ENCODE measurements at places on chromosomes 2 and 18. TPM values are rescaled to one million over a fixed set of nuclear protein-coding genes. Genes with fewer than 3 reads are reported as not detected.

GRCh38 chr2:48906633-48907032, 151.1 kb upstream of the LHCGR start:
- DNase-seq = no peak

Gene ANKRD39
- 13.6 TPM for total RNA-seq

DNA sequence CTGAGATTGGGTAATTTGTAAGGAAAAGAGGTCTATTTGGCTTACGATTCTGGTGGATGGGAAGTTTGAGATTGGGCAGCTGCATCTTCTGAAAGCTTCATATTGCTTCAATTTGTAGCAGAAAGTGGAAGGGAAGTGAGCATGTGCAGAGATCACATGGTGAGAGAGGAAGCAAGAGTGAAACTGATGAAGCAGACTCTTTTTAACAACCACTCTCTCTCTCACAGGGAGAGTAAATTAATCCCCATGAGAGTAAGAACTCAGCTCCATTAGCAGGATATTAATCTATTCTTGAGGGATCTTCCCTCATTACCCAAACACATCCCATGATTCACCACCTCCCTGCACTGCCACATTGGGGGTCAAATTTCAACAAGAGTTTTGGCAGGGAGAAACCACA, 298.5 kb upstream of the CELF4 start:
- no peak for DNase-seq

GRCh38 chr18:13281406-13281805, 62.8 kb downstream of the LDLRAD4 start:
- no peak for DNase-seq

GRCh38 chr2:132884705-132885104, 214.7 kb upstream of the LYPD1 start:
- DNase-seq = no peak

Gene DOCK10
- 8.0 TPM for total RNA-seq

- DNase-seq = no peak
Measured at GRCh38 chr2:188884517-188884916, 89.7 kb upstream of the COL3A1 start.

- DNase-seq = no peak
Measured at GRCh38 chr2:173550143-173550542, 195.5 kb downstream of the CDCA7 start.

- DNase-seq = peak; percentile 17
Measured at GRCh38 chr2:101655702-101656422, 41.6 kb upstream of the MAP4K4 start.

DNA sequence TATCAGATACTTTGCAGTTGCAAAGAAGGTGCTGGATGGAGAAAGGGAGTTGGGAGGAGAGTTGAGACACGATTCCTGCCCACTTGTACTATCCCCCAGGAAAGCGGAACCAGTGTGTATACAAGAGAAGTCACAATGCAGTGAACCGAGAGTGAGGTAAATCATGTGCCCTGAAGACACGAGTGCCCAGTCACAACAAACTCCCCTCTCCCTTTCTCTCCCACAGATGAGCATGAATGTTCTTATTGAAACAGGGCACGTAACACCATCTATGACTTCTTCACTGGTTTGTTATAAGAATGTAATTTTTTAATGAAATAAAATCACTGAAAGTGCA, 155.7 kb downstream of the IRS1 start:
- DNase-seq = no peak

GRCh38 chr2:161152302-161152701, 7.9 kb upstream of the TANK start:
- DNase-seq = no peak

GRCh38 chr18:43525169-43525568, 247.9 kb upstream of the SYT4 start:
- DNase-seq = no peak

Gene ATL2
- 66.5 TPM for total RNA-seq

GRCh38 chr2:142223309-142223708, 92.5 kb upstream of the LRP1B start:
- no peak for DNase-seq

Gene ABCB11
- 9.2 TPM for total RNA-seq

DNA sequence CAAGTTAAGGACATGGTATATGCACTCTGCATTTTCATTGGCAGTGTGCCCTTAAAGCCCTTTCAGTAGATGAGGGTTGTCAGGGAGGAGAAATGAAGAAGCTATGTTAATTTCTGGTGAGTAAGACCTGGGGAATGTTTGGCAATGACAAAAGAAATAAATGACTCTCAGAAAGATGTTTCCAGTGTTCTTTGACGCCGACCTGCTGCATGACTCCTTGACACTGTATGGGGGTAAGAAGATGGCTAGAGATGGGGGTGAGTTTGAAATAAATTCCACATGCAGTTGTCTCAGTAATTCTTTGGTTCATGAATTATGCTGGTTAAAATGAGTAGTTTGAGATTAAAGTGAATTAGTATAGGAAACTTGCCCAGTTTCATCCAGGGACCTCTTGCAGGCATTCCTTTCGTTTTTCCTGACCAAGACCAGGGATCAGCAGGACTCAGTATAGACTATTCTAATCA, 5.9 kb downstream of the CCDC121 start:
- DNase-seq = no peak

DNA sequence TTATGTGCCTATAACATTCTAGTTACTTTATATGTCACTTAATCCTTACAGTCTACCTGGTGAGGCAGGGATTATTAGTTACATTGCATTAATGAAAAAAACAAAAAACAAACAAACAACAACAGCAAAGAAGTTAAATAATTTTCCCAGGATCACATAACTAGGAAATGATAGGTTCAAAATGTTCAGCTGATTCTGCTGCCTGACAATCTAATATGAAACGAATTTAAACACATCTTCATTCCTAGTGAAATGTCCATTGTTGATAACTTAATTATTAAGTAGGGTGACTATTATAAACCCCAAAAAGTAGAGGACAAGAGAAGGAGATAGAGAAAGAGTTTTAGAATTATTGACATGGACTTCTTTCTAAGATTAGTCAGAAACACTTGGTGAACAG, 22.6 kb downstream of the HOXD1 start:
- no peak for DNase-seq

Gene ZAP70
- total RNA-seq = 1.4 TPM

Gene AQP4
- 14.9 TPM for total RNA-seq

Gene GPR39
- total RNA-seq = 14.5 TPM

Gene IL1RN
- total RNA-seq = 4.3 TPM

GRCh38 chr2:233772583-233772982, 5.5 kb upstream of the MROH2A start:
- DNase-seq = no peak

Gene POTEC
- total RNA-seq = not detected

Gene VSNL1
- 12.1 TPM for total RNA-seq

- peak; percentile 9 for DNase-seq
Measured at GRCh38 chr18:37176621-37176934, 347.7 kb downstream of the KIAA1328 start.

DNA sequence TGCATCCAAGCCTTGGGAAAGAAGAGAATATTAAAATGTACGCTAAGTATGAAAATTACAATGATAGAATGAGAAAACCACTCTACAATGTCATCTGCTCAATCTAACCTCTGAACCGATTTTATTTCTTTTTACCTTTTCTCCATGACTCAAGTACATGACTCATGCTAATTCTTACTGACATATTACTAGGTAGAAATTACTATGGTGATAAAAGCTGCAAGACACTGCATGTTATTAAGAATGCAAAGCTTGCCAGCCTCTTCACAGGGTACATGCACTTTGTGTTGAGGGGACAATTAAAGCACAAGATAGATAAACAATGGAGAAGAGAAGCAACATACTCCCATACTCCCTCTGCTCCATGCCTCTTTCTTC, 20.7 kb downstream of the SFT2D3 start:
- no peak for DNase-seq

- peak; percentile 28 for DNase-seq
Measured at GRCh38 chr18:23384778-23385736, 68.0 kb upstream of the RIOK3 start.

DNA sequence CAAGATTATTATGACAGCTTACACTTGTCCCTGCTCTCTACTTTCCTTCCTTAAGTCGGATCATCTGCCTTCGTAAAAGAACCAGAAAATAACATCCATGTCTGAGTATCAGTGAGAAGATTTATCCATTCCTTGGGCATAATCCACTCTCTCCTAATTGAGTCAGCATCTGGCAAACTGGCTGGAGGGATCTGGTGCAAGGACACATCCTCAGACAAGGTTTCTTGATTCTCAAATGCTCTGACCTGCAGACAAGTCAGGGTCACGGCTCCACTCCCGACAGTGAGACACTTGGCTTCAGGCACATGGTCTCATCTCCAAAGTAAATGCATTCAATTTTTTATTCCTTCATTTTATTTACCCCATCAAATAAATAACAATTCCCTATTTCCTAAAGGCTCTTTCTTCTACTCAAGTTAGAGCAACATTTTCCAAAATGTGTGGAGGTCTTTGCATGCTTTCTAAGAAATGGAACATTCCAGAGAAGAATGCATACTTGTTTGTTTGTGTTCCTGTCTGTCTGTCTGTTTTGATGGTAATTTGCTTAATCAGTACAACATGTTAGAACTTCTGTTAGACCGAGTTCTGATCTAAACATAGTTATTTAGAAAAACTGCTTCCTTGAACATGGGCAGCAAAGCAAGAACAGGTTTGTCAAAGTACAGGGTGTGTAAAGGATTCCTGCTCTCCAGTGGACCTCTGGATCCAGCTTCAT, 246.9 kb downstream of the IRS1 start:
- no peak for DNase-seq

DNA sequence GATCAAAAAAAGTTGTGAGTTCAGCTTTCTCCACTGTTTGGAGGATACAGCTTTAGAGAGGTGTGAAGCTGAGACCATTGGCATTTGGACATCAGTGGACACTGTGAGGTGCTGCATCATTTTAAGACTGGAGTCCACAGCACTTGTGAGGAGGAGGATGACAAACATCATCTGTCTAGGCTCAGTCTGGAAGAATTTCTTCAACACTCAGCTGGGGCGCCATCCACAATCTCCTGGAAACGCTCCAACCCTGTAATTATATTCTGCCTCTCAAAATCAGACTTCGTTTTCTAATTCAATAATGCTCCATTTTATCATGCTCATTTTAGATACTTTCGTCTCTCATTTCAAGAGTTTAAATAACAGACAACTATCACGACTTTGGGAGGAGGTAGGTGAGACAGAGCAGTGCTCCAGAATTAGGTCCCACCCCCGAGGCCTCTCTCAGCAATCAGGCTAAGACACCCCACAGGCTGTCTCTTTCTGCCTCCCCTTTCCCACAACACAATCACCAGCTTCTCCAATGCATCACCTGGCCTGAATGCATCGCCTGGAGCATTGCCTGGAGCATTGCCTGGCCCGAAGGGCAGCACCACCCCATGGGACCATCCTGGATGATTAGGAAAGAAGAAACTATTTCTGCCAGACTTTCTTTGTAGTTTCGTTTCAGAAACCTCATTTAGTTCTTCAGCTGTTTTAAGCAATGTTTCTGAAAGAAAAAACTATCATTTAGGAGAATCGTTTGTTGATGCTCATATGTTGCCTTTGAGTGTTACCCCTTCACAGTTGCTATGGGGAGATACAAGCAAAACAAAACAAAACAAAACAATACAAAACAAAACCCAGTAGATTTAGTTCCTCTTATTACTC, 37.0 kb upstream of the DPP10 start:
- DNase-seq = no peak

- no peak for DNase-seq
Measured at GRCh38 chr2:82007071-82007664, 1702.6 kb upstream of the LRRTM1 start.

- peak; percentile 11 for DNase-seq
Measured at GRCh38 chr2:133667085-133667484, 98.8 kb upstream of the NCKAP5 start.

Gene CYP1B1
- 23.2 TPM for total RNA-seq

Measured in hepatocyte (in vitro differentiated cells).